ENCODE measurements at places on chromosomes 16 and 17. TPM values are rescaled to one million over a fixed set of nuclear protein-coding genes. Genes with fewer than 3 reads are reported as not detected.

The MYH8 gene
- total RNA-seq, result not detected

DNA sequence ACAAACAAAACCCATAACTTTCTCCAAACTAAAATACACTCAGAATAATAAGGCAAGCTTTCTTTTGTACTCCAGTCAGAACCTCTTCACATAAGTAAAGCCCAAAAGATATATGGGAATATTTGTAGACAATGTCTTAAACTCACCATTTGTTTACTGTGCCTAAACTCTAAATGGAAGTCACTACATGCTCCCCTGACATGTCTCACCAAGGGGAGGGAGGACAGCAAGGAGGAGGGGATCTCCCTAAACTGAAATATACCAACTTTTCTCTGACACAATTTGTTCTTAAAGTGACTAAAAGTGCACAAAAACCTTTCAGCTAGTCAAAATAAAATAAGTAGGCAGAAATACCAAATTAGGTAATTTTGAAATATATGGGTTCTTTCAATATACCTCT is 38.5 kb downstream of the GRB7 start:
- DNase-seq, result no peak

DNA sequence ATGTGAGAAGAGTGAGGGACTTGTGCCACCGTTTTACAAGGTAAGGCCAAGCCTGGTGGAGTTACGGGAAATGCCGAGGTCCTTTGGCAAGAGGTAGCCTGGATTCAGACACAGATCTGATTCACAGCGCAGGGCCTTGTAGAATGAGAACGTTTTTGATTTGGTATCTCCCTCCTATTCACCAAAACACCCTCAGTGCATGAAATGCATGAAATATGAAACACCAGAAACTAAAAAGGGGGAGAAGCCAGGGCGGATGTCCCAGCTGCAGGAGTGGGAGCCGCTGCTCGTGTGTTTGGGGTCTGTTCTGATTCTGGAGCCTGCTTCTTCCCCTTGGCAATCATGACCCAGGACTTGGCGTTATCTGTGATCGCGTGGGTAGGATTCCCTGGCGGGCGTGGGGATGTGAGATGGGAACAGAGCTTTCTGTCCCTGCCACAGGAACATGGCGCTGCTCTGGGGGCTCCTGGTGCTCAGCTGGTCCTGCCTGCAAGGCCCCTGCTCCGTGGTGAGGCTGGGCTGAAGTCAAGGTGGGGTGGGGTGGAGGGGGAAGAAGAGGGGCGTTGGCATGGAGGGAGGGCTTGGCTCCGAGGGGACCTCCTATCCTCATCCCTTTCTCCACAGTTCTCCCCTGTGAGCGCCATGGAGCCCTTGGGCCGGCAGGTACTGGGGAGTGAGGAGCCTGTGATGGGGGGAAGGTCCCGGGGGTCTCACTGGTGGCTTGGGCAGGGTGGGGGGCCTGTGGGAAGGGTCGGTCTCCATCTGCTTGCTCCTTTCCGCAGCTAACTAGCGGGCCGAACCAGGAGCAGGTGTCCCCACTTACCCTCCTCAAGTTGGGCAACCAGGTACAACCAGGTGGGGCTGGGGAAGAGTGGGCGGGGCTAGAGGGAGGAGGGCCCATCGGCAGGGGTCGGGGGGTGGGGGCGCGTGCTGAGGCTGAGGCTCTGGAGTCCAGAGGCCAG is 2.2 kb downstream of the SERPINF2 start:
- DNase-seq, result no peak

The SYT17 gene
- total RNA-seq, result 6.8 TPM

The METTL26 gene
- 121 TPM for total RNA-seq

- no peak for DNase-seq
Measured at GRCh38 chr17:69175625-69176456, 34.1 kb upstream of the ABCA6 start.

- DNase-seq, result no peak
Measured at GRCh38 chr16:10839279-10839666, 20.7 kb upstream of the TVP23A start.

The P2RX1 gene
- total RNA-seq, result 0.07 TPM

GRCh38 chr16:48556913-48557351 is 53.0 kb downstream of the N4BP1 start:
- no peak for DNase-seq

DNA sequence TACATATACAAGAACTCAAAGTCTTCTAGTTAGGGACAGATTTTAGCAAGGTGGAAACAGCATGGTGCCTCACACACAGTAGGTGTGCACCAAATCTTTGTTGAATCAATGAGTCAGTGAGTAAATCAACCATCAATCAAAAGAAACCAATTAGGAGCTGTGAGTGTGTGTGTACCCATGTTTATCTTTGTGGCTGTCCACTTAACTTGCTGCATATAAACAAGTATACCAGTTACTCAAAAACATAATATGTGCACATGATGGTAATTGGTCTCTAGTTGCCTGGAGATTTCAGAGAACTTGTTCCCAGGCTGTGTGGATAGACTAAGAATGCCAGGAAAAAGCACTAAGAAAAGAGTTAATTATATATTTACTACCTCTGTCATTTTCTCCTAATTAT is 272.2 kb upstream of the CCL2 start:
- no peak for DNase-seq

- DNase-seq, result peak; percentile 7
Measured at GRCh38 chr17:15910791-15911190, 34.1 kb upstream of the ADORA2B start.

GRCh38 chr17:78722246-78722761 is 59.8 kb downstream of the CYTH1 start:
- no peak for DNase-seq

The CA4 gene
- 5.4 TPM for total RNA-seq

The C1QTNF8 gene
- total RNA-seq, result 0.13 TPM

GRCh38 chr17:73956595-73957465 is 246.6 kb upstream of the RPL38 start:
- peak; percentile 91 for DNase-seq

The ALOX15 gene
- 0.32 TPM for total RNA-seq

- DNase-seq, result no peak
Measured at GRCh38 chr17:13393841-13394710, 207.7 kb downstream of the HS3ST3A1 start.

DNA sequence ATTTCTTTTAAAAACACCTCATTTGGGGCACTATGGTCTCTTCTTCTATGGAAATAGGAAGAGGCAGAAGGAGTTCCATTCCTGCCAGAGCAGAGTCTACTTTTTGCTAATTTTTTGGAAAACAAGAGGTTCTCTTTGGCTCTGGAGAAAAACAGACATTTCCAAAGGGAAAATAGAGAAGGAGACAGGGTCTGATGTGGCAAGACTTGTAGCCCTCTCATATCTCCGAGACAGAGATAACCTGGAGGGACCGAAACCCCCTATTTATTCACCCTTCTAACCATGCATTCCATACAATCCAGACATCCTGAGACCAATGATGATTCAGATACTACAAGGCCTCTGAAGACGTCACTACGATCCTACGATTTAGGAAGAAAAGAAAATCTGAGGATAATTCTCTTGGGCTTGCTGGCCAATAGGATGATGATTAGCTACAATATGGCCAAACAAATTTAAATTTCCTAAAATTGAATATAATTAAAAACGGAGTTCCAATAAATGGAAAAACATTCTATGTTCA is 70.2 kb downstream of the HIC1 start:
- DNase-seq, result no peak

The SLFN14 gene
- total RNA-seq, result not detected

The PIK3R5 gene
- 5.9 TPM for total RNA-seq

DNA sequence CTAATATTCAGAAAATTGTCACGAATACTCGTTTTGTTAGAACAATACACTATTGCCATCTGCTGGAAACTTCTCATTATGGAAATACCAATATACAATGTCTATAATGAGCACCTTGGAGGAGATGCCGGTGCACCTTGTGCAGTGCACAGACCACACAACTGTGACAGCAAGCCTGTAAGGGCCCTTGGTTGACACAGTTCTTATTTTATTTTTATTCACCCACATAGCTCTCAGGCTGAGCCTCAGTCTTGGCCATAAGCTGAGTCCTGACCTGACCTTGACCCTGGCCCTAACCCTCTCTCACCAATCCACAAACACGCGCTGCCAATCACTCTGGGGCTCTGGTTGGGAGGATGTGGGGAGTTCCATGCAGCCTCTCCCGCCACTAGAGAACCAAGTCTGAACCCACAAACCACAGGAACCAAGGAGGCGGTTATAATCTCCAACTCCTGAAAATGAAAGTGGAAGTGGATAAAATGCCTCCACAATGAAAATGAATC is 7.6 kb downstream of the AIPL1 start:
- no peak for DNase-seq

The ARHGDIG gene
- 3.4 TPM for total RNA-seq

The CD300H gene
- total RNA-seq, result not detected

GRCh38 chr17:60326702-60327101 is 65.2 kb downstream of the USP32 start:
- DNase-seq, result no peak

The OTOP2 gene
- total RNA-seq, result not detected

DNA sequence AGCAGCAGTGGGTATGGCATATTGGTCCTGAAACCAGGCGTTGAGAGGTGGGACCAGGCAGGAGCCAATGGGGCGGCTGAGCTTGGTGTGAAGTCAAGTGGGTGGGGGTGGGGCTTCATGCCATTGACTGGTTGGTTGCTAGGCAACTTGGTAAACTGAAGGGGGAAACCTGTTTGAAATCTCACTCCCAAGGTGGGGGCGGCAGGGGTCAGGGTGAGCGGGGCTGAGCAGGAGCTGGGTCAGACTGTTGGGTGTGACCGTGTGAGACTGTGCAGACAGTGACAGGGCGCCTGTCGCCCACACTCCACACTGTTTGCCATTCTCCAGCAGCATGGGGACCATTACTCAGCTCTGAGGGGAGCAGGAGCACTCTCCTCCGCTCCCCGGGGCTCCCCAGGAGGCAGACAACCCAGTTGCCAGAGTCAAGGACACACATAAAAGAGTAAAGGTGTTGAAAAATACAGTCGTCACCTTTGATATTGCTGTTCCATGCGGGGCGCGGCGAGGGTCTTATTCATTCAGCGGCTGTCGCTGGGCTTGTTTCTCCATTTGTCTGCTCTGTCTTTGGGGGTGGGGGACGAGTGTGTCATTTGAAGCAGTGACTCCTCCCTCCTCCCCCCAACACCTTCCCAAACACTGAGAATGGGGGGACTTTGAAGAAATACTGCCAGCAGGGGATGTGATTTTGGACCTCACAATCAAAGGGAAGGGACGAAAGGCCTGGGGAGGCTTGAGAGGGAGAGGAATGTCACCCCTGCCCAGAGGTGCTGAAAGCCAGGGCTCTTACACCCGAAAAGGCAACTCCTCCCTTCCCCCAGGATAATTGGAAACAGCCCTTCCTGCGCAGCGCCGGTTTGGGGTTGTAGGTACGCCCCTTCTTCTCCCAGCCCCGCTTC is 1.2 kb upstream of the EFNB3 start:
- peak; percentile 81 for DNase-seq

DNA sequence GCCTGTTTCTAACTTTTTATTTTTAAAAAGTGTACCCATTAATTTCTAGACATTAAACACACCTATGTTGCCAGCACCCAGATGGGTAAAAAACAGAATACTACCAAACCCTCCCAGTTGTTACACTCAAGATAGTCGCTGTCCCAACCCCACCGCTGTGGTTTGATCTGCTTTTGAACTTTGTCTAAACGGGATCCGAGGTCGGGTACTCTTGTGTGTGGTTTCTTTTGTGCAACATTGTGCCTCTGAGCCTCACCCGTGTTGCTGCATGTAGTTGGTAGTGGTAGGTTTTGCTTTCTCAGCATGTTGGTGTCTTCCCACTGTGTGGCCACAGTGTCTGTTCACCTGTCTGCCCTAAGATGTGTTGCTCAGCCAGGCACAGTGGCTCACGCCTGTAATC is 4.3 kb downstream of the KLHL36 start:
- DNase-seq, result no peak

The NXPH3 gene
- 2.3 TPM for total RNA-seq

All from WTC11 (cell line).